ENCODE measurements at places on chromosomes 12 and 14.

- no peak for DNase-seq
Observed at GRCh38 chr12:75976113-75976512, 55.5 kb downstream of the PHLDA1 start.

- no peak for DNase-seq
Observed at GRCh38 chr14:90368946-90369721, 27.7 kb upstream of the CALM1 start.

GRCh38 chr12:9752145-9752933, 8.4 kb downstream of the CD69 start:
- no peak for DNase-seq

GRCh38 chr12:70052931-70053497, 190.2 kb upstream of the CNOT2 start:
- DNase-seq = no peak

- DNase-seq = no peak
Observed at GRCh38 chr14:76904100-76904739, 78.0 kb downstream of the LRRC74A start.

Data from lower lobe of right lung (tissue), 2 donors.